Thoracic aorta (tissue), 2 donors: ENCODE measurements at places on chromosomes 5 and 9. TPM values are rescaled to one million over a fixed set of nuclear protein-coding genes. Genes with fewer than 3 reads are reported as not detected.

DNA sequence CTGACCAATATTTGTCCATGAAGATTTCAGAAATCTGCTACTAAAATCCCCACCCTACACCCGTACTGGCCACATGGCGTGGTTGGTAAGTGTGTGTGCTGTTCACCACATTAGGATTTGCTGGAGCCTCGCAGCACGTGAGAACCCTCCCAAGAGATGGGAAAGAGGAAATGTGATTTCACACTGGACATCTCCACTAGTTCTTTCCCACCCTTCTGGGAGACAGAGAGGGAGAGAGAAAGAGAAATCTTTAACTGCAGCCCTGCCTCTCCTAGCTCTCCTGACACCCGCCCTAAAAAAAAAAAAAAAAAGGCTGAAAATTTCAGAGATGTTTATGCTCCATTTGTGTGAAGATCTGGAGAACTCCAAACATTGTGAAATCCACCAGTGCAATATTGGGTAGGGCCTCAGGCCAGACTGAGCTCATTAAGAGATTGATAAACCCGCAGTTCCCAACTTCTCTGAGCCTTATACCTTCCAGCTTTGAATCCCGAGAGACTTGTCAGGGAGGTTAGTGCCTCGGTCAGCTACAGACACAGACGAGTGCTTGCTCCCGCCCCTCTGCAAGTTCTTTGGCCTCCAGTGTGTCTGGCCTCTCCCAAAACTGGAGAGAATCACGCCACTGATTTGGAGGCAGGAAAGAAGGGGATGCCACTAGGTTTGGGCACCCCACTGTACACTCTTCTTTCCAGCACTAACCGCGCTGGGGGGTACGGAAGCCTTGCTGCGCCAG lies 1.9 kb downstream of the SPRY4 start:
- DNase-seq = no peak

GRCh38 chr5:160937570-160937969 lies 85.6 kb upstream of the ATP10B start:
- no peak for DNase-seq

GRCh38 chr5:83567741-83568140 lies 96.2 kb downstream of the VCAN start:
- DNase-seq = no peak

GRCh38 chr9:17881371-17881770 lies 302.5 kb downstream of the SH3GL2 start:
- no peak for DNase-seq

- no peak for DNase-seq
Measured at GRCh38 chr5:83405662-83406061, 65.9 kb upstream of the VCAN start.

DNA sequence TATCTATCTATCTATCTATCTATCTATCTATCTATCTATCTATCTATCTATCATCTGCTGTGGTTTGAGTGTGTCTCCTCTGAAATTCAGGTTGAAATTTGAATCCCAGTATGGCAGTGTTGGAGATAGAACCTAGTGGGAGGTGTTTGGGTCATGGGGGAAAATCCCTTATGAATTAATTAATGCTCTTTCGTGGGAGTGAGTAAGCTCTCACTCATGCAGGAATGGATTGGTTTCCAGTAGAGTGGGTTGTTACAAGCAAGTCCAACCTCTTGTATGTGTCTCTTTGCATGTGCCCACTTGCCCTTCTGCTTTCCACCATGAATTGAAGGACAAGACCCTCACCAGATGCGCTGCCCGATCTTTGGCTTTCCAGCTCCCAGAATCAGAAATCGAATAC lies 113.0 kb downstream of the ANXA1 start:
- no peak for DNase-seq

- DNase-seq = no peak
Measured at GRCh38 chr9:91522481-91522880, 98.8 kb upstream of the NFIL3 start.

TAS2R1 gene
- total RNA-seq = not detected

- no peak for DNase-seq
Measured at GRCh38 chr5:179295778-179296149, 49.5 kb downstream of the ADAMTS2 start.

DNA sequence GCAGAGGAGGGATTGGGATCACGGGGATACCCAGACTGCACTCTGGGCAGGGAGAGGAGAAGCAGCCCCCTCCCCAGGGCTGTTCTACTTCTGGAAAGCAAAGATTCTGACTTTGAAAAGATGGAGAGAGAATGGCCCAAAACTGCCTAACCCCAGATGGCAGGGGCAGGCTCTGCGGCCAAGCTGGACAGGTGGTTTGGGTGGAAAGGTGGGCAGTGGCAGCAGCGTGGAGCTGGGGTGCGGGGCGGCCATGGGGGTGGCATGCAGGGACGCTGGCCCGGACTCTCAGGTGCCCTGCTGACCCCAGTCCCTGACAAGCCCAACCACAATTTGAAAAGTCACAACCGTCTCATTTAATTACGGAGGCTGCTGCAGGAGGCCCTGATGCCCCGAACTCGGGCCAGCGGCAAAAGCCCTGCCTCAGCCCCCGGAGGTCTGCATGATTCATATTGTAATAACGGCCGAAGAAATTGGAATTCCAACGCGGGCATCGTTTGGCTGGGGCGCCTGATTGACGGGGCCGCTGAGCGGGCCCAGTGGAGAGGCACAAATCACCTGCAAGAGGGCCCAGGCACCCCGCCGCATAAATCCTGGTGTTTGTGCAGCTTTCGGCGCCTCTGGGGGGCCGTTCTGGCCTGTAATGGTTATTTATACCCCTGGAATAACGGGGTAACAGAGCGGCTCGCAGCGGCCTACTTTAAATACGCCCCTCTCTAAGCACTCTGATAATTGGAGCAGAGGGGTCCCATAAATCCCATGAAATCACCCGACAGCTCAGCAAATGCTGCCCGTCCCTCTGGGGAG lies 41.8 kb upstream of the FCN2 start:
- no peak for DNase-seq

SPINK7 gene
- total RNA-seq = not detected

- no peak for DNase-seq
Measured at GRCh38 chr5:40685193-40685592, 5.5 kb downstream of the PTGER4 start.

ARID3C gene
- not detected for total RNA-seq

PALM2AKAP2 gene
- 84.2 TPM for total RNA-seq

GRCh38 chr9:126650404-126651341 lies 36.9 kb downstream of the LMX1B start:
- no peak for DNase-seq

GRCh38 chr5:36726767-36727166 lies 120.4 kb downstream of the SLC1A3 start:
- DNase-seq = no peak
